ENCODE measurements at places on chromosomes 12 and 14. TPM values are rescaled to one million over a fixed set of nuclear protein-coding genes. Genes with fewer than 3 reads are reported as not detected.

DNA sequence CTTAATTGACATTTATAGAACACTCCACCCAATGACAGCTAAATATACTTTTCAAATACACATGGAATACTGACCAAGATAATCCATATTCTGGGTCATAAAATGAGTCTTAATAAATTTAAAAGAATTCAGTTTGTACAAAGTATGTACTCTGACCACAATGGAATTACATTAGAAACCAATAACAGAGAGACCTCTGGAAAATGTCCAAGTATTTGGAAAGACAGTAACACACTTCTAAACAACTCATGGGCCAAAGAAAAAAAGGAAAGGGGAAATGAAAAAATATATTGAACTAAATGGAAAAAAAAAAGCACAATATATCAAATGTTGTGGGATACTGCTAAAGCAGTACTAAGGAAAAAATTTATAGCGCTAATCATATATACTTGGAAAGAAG is 52.0 kb downstream of the CRACR2A start:
- no peak overlapping the region for H3K27ac ChIP-seq
- no peaks in the 10 kb centered on the region for H3K27me3 ChIP-seq
- H3K4me3 ChIP-seq: no peak overlapping the region
- DNase-seq: no peak
- H3K36me3 ChIP-seq: no peaks in the 10 kb centered on the region

DNA sequence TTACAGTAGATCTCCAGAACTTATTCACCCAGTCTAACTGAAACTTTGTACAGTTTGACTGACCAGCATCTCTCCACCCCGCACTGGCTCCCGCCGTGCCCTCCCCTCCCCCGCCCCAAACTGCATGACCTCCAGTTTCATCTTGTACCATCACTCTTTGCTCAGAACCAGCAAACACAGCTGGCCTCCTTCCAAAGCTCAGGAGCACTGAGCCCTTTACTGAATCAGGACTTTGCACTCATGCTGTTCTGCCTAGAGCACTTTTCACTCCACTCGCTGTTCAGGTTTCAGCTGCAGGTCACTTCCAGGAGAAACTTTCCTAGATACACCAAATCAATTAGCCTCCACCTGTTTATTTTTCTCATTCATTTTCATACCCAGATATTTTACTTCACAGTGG is 455.3 kb upstream of the PDE3A start:
- no peaks in the 10 kb centered on the region for H3K36me3 ChIP-seq
- no peak for DNase-seq
- no peaks in the 10 kb centered on the region for H3K27me3 ChIP-seq
- H3K4me1 ChIP-seq: no peaks in the 10 kb centered on the region

- no peaks in the 10 kb centered on the region for H3K36me3 ChIP-seq
- no peaks in the 10 kb centered on the region for H3K27me3 ChIP-seq
- no peaks in the 10 kb centered on the region for H3K4me1 ChIP-seq
- H3K4me3 ChIP-seq: no peak overlapping the region
Observed at GRCh38 chr12:99809909-99810308, 162.4 kb downstream of the GARIN6 start.

DNA sequence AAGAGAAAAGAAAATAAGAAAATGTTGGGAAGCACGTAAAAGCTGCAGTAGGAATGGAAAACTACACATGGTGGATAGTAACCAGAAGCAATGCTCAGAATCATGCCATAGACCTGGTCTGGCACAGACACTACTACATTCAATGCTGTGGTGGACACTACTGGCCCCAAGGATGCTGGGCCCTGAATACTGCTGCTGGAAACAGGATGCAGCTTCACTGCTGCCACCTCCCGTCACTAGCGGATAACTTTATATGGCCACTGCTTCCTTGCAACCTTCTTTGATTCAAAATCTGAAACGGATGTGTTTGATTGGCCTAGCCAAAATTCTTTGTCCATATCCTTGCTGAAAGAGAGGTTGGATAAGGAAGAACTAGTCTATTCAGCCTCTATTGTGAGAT is 30.7 kb downstream of the ADCY6 start:
- no peak for DNase-seq
- no peak overlapping the region for H3K4me3 ChIP-seq
- H3K36me3 ChIP-seq: no peaks in the 10 kb centered on the region

DNA sequence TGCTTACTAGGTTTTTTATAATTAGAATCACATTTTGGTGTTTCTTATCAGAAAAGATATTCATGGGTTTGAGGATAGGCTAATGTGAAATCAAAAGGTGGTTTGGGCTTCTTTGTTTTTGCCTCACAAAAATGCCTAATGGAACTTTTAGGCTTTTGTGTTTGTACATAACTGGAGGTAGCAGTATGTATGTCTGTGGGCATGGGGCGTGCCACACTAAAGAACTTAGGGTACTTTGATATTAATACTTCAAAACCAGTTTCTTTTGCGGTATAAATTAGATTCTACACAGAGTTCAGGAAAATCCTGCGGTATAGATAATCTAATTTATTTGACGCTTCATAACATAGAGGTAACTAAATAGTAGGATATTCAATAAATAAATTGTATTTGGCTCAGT is 1.9 kb downstream of the ETV6 start:
- no peak for DNase-seq
- no peak overlapping the region for H3K27ac ChIP-seq
- H3K4me3 ChIP-seq: peak overlapping the region; percentile 39
- H3K36me3 ChIP-seq: no peaks in the 10 kb centered on the region

OR10G2 gene
- total RNA-seq: not detected

RASSF9 gene
- total RNA-seq: 10.0 TPM

- no peak overlapping the region for H3K27ac ChIP-seq
- H3K27me3 ChIP-seq: no peaks in the 10 kb centered on the region
- H3K4me3 ChIP-seq: no peak overlapping the region
- H3K4me1 ChIP-seq: no peaks in the 10 kb centered on the region
- peaks cover 45% of the 10 kb centered on the region for H3K36me3 ChIP-seq
Observed at GRCh38 chr14:71060274-71060673, 153.0 kb downstream of the PCNX1 start.

DNA sequence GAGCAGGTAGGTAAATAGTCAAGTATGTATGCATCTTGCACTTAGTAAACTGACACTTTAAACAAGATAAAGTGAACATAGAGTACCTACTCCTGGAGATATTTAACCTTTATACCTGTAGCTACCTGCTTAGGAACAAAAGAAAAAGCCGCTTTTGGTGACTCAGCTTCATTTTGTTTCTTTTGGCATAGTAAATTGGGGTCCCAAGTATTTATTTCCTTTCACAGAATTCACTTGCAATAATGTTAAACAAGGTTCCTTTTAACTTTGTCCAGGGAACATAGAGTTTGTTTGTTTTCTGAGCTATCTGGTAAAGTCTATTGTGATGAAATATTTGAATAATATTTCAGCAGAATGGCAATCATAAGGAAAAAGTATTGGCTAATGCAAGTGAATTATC is 20.0 kb downstream of the SLCO1B3 start:
- no peaks in the 10 kb centered on the region for H3K4me1 ChIP-seq
- H3K27ac ChIP-seq: no peak overlapping the region
- no peak for DNase-seq
- H3K36me3 ChIP-seq: no peaks in the 10 kb centered on the region
- no peak overlapping the region for H3K4me3 ChIP-seq
- H3K27me3 ChIP-seq: no peaks in the 10 kb centered on the region

DCN gene
- total RNA-seq: 590 TPM

KRT84 gene
- total RNA-seq: not detected

GRCh38 chr12:107523775-107524535 is 161.6 kb upstream of the PWP1 start:
- no peaks in the 10 kb centered on the region for H3K27me3 ChIP-seq
- H3K4me3 ChIP-seq: no peak overlapping the region
- H3K36me3 ChIP-seq: no peaks in the 10 kb centered on the region
- H3K4me1 ChIP-seq: peaks cover 9% of the 10 kb centered on the region
- H3K27ac ChIP-seq: no peak overlapping the region

DNA sequence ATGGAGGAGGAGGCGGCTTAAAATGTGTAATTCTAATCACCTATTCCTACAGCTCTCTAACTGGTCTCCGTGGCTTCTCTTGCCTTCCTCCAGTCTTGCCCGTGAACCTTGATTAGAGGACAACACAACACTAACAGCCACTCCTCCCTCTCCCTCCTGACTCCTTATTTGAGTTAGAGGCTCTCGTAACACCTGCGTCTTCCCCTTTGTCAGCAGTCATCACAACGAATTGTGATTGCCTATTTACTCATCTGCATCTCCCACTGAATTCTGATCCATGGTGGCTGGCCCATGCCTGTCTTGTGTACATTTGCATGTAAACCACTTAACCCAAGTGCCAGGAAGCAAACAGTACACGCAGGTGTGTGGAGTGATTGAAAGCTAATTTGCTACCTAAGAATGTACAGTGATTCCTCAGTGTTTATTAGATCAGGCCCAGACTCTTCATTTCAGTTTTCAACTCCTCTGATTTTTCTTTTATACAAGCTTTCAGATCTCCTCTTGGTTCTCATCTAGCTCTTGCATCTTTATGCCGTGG is 154.5 kb downstream of the MON2 start:
- no peak for DNase-seq
- H3K27me3 ChIP-seq: no peaks in the 10 kb centered on the region
- H3K4me3 ChIP-seq: no peak overlapping the region
- H3K36me3 ChIP-seq: no peaks in the 10 kb centered on the region
- no peak overlapping the region for H3K27ac ChIP-seq

- H3K4me1 ChIP-seq: peaks cover 54% of the 10 kb centered on the region
- H3K27ac ChIP-seq: no peak overlapping the region
- H3K36me3 ChIP-seq: peaks cover 2% of the 10 kb centered on the region
- no peaks in the 10 kb centered on the region for H3K27me3 ChIP-seq
- DNase-seq: peak; percentile 54
Observed at GRCh38 chr12:3152011-3152511, 74.9 kb downstream of the TSPAN9 start.

SERPINA3 gene
- total RNA-seq: 408 TPM

- no peaks in the 10 kb centered on the region for H3K27me3 ChIP-seq
- no peak overlapping the region for H3K4me3 ChIP-seq
- DNase-seq: no peak
- no peak overlapping the region for H3K27ac ChIP-seq
Observed at GRCh38 chr12:60872219-60872618, 1276.4 kb downstream of the SLC16A7 start.

FGD6 gene
- 14.6 TPM for total RNA-seq

GNG2 gene
- total RNA-seq: 20.9 TPM

DNA sequence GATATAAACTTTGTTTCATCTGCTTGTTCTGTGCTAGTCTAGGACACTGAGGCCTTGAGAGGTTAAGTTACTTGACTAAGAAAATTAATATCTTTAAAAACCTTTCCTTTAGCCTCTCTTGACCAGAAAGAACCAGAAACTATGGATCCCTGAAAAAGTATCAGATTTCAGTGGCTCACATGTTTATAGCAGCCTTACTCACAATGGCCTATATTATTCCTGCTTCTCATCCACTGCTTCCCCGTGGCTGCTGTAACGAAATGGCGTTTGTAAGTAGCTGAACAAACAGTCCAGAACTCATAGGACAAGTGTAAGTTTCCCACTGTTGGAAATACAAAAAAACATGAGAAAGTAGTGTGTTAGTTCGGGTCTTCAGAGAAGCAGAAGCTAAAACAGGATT is 3.2 kb upstream of the PYGL start:
- H3K27ac ChIP-seq: no peak overlapping the region
- no peaks in the 10 kb centered on the region for H3K36me3 ChIP-seq
- no peak for DNase-seq
- H3K4me3 ChIP-seq: no peak overlapping the region

- H3K36me3 ChIP-seq: no peaks in the 10 kb centered on the region
- no peak overlapping the region for H3K4me3 ChIP-seq
- H3K4me1 ChIP-seq: peaks cover 34% of the 10 kb centered on the region
- peak; percentile 20 for DNase-seq
Observed at GRCh38 chr14:56224229-56224628, 106.0 kb downstream of the PELI2 start.

DNA sequence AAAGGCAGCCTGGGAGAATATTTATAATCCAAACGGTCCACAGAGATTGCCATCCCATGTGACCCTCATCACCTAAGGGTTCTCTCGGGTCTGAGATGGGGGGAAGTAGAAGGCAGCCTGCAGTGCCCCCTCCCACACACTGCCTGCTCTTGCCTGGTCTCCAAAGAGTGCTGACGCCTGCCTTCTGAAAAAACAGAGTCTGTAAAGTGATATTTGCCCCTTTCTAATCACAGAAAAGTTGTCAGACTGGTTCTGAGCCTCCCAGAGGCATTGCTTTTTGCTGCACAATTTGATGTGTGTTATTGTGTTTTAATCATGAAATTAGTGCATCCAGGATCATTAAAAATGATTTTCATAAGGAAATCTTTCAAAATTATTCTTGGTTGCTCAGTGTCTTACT is 59.2 kb downstream of the TMEM30B start:
- H3K4me3 ChIP-seq: no peak overlapping the region
- no peak overlapping the region for H3K27ac ChIP-seq
- H3K36me3 ChIP-seq: no peaks in the 10 kb centered on the region
- peak; percentile 14 for DNase-seq

- H3K27ac ChIP-seq: no peak overlapping the region
- H3K4me1 ChIP-seq: peaks cover 3% of the 10 kb centered on the region
- DNase-seq: peak; percentile 23
- no peaks in the 10 kb centered on the region for H3K27me3 ChIP-seq
- H3K4me3 ChIP-seq: no peak overlapping the region
Observed at GRCh38 chr12:47156167-47156736, 76.5 kb upstream of the AMIGO2 start.

DNA sequence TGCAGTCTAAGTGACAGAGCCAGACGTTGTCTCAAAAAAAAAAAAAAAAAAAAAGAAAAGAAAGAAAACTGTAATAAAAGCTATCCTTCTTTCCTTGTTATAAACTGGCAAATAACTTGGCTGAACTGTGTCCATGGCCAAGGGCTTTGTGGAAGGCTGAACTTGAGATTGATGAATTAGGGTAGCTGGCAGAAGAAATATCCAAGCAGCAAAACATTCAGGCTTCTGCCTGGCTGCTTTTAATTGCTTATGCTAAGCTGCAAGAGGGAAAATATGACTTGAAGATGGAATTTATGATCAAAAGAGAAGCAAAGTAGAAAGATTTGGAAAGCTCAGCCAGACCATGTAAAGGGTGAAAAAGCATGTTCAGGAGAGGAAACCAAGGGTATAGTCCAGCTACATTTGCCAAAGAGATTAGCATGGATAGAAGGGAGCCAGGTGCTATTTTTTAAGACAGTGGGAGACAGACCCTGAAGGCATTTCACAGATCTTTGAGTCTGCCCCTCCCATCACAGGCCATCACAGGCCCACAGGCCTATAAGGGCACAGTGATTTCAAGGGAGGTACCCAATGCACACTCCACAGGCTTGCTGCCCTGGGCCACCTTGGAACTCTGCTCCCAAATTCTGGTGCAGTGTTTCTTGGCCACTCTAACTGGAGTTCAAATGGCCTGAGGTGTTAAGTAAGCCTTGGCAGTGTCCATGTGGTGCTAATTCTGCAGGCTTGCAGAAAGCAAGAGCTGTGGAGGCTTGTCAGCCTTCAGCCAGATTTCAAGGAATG is 226.0 kb downstream of the AEBP2 start:
- peak overlapping the region; percentile 2 for H3K27ac ChIP-seq
- no peaks in the 10 kb centered on the region for H3K4me1 ChIP-seq
- no peak for DNase-seq
- no peak overlapping the region for H3K4me3 ChIP-seq
- no peaks in the 10 kb centered on the region for H3K36me3 ChIP-seq
- H3K27me3 ChIP-seq: no peaks in the 10 kb centered on the region

GRCh38 chr12:54363047-54363446 is 1.2 kb downstream of the GPR84 start:
- H3K27ac ChIP-seq: no peak overlapping the region
- DNase-seq: no peak
- H3K27me3 ChIP-seq: no peaks in the 10 kb centered on the region
- H3K4me1 ChIP-seq: peaks cover 12% of the 10 kb centered on the region

RND1 gene
- total RNA-seq: 8.6 TPM

- H3K36me3 ChIP-seq: no peaks in the 10 kb centered on the region
- DNase-seq: no peak
- H3K27ac ChIP-seq: no peak overlapping the region
- no peaks in the 10 kb centered on the region for H3K4me1 ChIP-seq
- H3K4me3 ChIP-seq: no peak overlapping the region
- H3K27me3 ChIP-seq: no peaks in the 10 kb centered on the region
Observed at GRCh38 chr12:3768911-3769447, 16.1 kb upstream of the CRACR2A start.

SETD1B gene
- total RNA-seq: 12.4 TPM
